Left lung (tissue), 14 donors: ENCODE measurements at places on chromosomes 13 and 19. TPM values are rescaled to one million over a fixed set of nuclear protein-coding genes. Genes with fewer than 3 reads are reported as not detected.

The FCAR gene
- total RNA-seq = 19.5 TPM

DNA sequence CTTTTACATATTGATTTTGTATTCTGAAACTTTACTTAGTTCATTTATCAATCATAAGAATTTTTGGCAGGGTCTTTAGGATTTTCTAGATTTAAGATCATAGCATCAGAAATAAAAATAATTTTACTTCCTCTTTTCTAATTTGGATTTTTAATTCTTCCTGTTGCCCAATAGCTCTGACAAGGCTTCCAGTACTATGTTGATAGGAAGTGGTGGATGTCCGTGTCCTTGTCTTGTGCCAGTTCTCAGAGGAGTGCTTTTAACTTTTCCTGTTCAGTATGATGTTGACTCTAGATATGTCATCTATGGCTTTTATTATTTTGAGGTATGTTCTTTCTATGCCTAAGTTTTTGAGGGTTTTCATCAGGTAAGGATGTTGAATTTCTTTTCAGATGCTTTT lies 7.7 kb upstream of the KIR2DL4 start:
- no peaks in the 10 kb centered on the region for H3K27me3 ChIP-seq
- H3K4me1 ChIP-seq = peaks cover 8% of the 10 kb centered on the region
- H3K27ac ChIP-seq = no peak overlapping the region
- no peaks in the 10 kb centered on the region for H3K36me3 ChIP-seq
- no peak for DNase-seq

DNA sequence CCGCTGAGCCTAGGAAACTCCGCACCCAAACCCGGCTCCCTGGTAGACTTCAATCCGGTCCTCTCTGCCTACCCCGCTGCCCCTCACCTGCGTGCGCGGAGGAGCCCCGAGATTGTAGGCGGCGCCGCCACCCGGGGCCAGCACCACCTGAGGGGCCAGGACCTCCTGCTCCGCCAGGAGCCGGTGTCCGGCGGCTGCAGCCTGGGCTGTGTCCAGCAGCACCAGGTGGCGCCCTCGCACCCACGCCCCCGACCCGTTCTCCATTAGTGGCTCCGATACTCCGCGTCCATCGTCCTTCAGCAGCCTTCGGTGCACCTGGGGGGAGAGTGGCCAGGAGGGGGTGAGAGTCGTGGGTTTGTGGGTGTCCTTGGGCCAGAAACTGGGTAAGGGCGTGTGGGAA lies 18.5 kb downstream of the MAN2B1 start:
- DNase-seq = no peak
- H3K4me3 ChIP-seq = peak overlapping the region; percentile 13
- no peaks in the 10 kb centered on the region for H3K27me3 ChIP-seq
- H3K36me3 ChIP-seq = no peaks in the 10 kb centered on the region
- H3K27ac ChIP-seq = no peak overlapping the region

GRCh38 chr13:110228936-110229904 lies 77.7 kb downstream of the COL4A1 start:
- peaks cover 29% of the 10 kb centered on the region for H3K4me1 ChIP-seq
- DNase-seq = no peak
- no peaks in the 10 kb centered on the region for H3K27me3 ChIP-seq

DNA sequence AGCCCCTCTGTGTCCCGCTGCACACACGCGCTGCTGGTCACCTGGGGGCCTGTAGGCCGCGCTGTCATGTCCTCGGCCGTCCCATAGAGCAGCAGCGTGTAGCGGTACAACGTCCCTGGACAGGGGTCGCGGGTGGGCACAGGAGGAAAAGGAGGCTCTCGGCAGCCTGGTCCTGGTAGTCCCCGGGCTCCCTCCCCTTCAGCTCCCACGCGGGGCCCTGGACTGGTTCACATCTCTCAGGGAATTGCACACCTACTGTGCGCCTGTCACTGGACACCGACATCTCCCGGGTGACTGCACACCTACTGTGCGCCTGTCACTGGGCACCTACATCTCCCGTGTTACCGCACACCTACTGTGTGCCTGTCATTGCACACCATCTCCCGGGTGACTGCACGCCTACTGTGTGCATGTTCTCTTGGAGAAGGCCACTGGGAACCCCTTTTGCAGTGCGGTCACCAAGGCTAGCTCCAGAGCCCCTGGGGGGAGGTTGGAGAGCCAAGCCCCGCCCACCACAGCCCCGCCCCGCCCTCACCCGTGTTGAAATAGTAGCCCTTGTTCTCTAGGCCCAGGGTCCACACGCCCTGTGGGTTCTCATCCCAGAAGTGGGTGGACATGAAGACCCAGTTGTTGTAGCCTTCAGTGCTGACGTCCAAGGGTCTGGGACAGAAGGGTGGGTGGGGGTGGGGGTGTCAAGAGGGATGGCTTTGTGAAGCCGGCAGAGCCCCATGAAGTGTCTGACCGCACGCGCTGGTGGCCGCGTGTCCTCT lies 3.5 kb upstream of the C19orf25 start:
- no peaks in the 10 kb centered on the region for H3K27me3 ChIP-seq
- peaks cover 4% of the 10 kb centered on the region for H3K4me1 ChIP-seq
- H3K27ac ChIP-seq = no peak overlapping the region
- H3K36me3 ChIP-seq = no peaks in the 10 kb centered on the region

- no peak for DNase-seq
- no peaks in the 10 kb centered on the region for H3K36me3 ChIP-seq
- H3K4me3 ChIP-seq = peak overlapping the region; percentile 38
- H3K27ac ChIP-seq = peak overlapping the region; percentile 87
Observed at GRCh38 chr19:6802336-6803035, 30.0 kb downstream of the VAV1 start.

DNA sequence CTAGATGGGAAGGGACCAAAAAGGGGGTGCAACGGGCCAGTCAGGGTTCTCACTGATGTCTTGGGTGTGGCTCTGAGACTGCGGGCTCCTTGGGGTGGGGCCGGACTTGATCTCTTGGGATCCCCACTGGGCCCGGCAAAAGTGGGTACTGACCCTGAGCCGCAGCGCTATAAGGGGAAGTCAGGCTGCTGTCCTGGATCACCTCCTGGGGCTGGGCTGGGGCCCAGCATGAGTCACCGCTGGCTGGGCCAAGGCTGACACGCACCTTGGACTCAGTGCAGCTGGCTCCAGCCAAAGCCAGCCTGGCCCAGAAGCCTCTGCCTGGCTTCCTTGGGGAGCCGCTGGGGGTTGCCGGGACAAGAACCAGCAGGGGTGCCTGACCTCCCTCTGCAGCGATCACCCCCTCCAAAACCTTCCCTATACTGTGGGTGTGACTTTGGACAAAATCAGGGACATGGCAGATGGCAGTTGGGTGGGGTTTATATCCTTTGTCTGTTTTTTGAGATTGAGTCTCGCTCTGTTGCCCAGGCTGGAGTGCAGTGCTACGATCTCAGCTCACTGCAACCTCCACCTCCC lies 617 bp upstream of the IQCN start:
- H3K27ac ChIP-seq = peak overlapping the region; percentile 47
- H3K4me3 ChIP-seq = no peak overlapping the region
- peaks cover 29% of the 10 kb centered on the region for H3K4me1 ChIP-seq
- DNase-seq = no peak

GRCh38 chr13:36086117-36086516 lies 45.1 kb downstream of the DCLK1 start:
- no peak overlapping the region for H3K4me3 ChIP-seq
- no peaks in the 10 kb centered on the region for H3K4me1 ChIP-seq
- H3K27me3 ChIP-seq = no peaks in the 10 kb centered on the region
- no peaks in the 10 kb centered on the region for H3K36me3 ChIP-seq
